ENCODE measurements at places on chromosomes 6 and 20.

DNA sequence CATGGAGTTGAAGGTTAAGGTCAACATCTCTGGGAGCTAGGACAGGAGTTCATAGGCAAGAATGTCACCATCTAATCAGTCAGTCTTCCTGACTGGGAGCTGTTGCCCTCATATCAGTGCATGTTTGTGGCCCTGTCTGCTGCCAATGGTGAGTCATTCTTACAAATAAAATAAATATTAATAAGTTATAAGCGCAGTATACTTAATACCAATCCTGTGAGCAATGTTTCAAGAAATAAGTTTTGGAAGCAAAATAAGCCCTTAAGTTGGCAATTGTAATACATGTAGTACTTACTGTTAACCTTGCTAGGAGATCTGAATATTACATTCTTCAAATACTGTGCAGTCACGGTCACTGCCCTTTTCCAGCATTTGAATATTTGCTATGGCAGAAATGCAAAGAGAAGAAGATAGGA lies 20.2 kb upstream of the MDGA1 start:
- DNase-seq = no peak

- DNase-seq = no peak
Measured at GRCh38 chr6:38599261-38599660, 40.5 kb downstream of the BTBD9 start.

- no peak for DNase-seq
Measured at GRCh38 chr6:54935739-54936138, 89.2 kb downstream of the FAM83B start.

DNA sequence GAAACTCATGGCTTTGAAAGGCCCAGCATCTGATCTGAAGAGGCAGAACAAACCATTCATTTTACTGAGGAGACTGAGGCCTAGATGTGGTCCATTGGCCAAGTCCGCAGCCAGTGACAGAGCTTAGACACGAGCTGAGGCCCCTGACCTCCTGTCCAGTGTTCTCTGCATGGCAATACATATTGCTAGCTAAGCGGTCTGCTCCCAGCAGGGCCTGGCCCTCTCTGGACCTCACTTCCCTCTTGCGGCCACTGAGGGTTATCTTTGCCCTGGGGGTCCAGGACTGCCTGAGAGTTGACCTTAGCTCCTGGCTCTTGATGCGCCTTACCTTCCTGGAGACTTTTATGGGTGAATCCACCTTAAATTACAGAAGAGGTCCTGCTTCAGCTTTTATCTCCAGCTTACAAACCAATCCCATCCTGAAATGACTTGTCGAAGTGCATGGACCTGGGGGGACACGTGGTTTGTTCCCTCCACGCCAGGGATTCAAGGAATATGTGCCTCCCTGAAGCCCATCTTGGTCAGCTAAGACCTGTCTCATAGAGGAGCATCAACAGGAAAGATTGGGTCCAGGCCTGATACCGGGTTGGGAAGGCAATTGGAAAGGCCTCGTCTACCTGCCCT lies 75.6 kb downstream of the CNBD2 start:
- DNase-seq = no peak

GRCh38 chr20:36873498-36874189 lies 2.3 kb upstream of the TLDC2 start:
- DNase-seq = no peak

DNA sequence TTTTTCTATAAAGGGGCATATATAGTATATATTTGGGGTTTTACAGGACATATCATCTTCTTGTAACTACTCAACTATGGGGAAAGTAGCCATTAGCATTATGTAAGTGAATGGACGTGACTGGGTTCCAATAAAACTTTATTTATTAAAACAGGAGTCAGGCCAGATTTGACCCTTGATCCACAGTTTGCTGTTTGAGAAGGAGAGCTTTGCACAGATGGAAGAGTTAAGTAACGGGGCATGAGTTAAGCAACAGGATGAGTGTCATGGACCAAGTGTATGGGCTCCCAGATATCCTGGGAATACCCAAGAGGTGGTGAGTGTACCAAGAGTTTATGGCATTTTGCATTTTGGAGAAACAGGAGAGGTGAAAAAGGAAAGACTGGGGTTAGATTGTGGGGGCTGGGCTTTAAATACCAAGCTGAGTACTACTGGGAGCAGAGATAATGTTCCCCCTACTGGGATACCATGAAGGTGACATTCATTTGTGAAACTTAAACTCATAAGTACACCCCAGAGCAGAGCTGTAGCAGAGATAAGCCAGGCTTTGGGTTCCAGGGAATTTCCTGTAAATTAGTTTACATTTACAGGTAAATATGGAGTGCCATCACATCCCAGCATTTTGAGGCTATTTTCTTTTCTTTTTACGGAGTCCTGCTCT lies 18.5 kb upstream of the SCUBE3 start:
- DNase-seq = no peak

- no peak for DNase-seq
Measured at GRCh38 chr6:9192405-9192909, 757.1 kb upstream of the SLC35B3 start.

DNA sequence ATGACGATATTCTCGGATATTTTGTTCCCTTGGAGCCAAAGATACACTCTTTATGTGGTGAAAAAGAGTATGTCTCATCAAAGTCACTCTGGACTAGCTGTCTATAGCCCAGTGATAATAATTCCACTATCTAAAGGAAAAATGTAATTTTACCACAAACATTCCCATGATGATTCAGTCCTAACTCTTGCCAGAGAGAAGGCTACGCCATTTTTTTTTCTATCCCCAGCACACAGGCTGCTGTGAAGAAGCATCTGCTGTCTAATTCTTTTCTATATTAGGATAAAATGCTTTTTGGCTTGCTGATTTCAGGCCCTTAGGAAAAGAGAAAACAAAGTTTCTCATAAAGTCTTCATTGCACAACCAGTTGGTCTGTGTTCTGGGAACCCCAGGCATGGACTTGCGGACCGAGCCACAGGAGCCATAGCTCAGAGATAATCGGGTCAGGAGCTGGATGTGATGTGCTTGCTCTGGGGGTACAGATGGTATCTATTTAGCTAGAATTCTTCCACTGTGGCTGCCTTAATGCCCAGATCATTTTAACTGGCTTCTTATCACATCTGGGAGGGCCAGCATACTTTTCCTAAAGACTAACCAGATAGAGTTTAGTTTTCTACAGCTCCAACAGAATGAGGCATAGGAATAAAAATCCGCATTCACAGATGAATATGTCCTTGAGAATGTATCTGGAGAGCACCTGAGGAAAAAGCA lies 683.7 kb upstream of the ID4 start:
- peak; percentile 4 for DNase-seq

GRCh38 chr6:104885518-104886043 lies 25.9 kb upstream of the HACE1 start:
- DNase-seq = no peak

- peak; percentile 54 for DNase-seq
Measured at GRCh38 chr6:71034563-71035345, 77.9 kb upstream of the B3GAT2 start.

- no peak for DNase-seq
Measured at GRCh38 chr6:98593676-98594075, 240.7 kb upstream of the POU3F2 start.

DNA sequence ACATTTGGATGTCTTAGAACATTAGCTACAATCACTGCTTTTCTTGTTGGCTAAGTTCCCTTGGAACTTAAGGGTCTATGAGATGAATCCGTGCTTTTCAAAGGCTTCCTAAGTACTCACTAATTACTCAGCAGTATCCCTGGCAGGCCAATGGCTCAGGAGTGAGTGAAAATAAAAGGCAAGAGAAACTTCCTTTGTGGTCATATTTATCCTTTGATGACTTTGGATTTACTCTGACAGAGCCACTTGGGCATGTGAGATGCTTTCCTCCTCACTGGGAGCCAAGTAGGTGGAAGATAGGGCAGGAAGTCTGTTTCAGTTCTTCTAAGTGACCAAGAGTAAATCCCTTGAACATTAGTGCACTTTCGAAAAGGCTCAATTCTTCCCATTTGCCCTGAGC lies 224.3 kb upstream of the FOXA2 start:
- no peak for DNase-seq

DNA sequence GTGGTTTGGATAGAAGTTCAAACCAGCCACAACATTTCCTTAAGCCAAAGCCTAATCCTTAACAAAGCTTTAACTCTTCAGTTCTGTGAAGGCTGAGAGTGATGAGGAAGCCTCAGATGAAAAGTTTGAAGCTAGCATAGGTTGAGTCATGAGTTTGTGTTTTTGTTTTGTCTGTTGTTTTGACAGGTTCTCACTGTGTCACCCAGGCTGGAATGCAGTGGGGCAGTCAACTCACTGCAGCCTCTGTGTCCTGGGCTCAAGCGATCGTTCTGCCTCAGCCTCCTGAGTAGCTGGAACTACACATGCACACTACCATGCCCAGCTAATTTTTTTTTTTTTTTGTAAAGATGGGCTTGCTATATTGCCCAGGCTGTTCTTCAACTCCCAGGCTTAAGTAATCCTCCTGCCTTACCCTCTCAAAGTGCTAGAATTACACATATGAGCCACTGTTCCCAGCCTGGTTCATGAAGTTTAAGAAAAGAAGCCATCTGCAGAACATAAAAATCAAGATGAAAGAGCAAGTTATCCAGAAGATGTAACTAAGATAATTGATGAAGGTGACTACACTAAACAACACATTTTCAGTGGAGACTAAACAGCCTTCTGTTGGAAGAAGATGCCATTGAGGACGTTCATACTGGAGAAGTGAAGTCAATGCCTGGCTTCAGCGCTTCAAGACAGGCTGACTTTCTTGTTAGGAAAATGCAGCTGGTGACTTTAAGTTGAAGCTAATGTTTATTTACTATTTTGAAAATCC lies 96.2 kb downstream of the SMAP1 start:
- no peak for DNase-seq

GRCh38 chr6:111771629-111772028 lies 101.6 kb downstream of the FYN start:
- DNase-seq = no peak

GRCh38 chr6:43506667-43507471 lies 3.3 kb downstream of the LRRC73 start:
- DNase-seq = peak; percentile 97

DNA sequence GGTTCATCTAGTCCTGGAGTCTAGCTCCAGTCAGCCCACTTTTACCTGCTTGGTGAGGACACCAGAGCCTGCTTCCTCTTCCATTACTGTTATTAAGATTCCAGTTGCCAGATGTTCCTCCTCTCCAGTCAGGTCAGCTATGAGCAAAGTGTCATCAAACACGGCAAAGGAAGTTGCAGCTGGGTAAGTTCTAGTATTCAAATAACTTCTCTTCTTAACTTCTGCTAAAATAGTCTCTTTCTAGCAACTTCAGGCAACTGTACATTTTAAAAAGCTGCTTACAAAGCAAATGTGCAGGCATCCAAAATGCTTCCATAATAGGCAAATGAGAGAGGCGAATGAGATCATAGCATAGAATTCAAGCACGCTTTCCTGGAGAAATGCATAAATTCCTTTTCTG lies 18.4 kb upstream of the MRPS18A start:
- DNase-seq = no peak

DNA sequence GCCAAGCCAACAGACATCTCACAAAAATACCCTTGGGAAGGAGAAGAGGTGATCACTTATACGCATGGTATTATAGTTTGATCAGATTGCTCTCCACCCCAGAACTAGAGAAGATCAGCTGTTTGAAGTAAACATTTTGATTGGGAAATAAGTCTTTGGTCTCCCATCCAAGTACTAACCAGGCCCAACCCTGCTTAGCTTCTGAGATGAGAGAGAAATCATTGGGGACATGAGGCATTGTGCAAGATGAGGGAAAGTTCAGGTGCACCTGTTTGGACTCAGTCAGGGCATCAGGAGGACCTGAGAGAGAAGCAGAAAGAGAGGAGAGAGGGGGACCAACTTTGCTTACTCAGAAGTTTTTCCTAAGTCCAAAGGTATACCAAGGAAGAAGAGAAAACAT lies 11.4 kb downstream of the RIPK1 start:
- no peak for DNase-seq

DNA sequence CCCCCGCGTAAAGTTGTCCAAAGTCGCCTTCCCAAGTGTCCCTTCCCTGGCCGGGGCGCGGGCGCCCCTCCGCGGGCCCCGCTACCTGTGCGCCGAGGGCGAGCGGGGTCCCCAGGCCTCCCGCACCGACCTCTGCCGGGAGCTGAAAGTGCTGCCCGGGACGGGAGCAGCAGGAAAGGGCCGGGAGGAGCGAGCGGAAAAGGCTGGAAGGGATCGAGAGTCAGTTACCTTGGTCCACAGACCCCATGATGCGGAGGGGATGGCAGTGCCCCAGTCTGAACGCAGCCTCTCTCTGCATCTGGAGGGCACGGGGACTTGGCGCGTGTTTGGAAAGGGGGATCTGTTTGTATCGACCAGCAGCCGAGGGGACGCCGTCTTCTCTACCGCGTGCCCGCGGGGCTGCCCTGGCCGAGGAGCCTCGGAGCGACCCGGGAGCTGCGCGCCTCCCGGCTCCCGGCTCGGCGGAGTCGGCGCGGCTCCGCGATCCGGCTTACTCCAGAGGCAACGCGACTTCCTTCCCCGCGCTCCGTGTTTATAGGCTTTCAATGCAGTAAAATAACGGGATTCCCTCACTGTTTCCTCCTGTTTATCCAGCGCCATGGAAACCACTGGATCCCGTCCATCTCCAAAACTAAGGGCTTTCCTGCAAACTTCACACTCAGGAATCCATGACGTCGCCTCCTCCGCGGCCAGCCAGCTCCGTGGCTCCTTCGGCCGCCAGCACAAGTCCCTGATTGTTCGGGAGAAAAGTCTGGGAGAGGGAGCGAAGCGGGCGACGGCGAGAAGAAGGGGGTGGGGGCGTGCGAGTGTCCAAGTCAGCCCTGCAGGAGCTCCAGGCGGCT lies 20.0 kb upstream of the NFATC2 start:
- DNase-seq = peak; percentile 95

DNA sequence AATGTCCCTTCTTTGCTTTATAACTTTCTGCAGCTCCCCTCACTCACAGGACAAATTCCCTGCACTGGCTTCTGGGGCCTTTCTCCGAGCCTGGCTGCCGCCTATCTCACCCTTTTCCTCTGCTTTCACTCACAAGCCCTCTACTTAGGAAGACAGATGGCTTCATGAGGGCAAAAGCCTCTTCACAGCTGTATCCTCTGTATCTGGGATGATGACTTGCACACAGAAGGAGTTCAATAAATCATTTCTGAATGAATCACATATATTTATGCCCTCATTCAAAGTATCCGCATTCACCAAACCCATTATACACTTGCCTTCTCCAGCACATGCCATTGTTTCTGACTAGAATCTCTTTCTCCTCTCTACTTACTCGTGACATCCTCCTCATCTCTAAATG lies 159.0 kb upstream of the RIPOR2 start:
- DNase-seq = no peak

GRCh38 chr6:42137194-42137753 lies 5.1 kb downstream of the C6orf132 start:
- no peak for DNase-seq

GRCh38 chr20:49980140-49981008 lies 2.4 kb upstream of the SNAI1 start:
- DNase-seq = no peak

- DNase-seq = no peak
Measured at GRCh38 chr6:30913721-30914075, 340 bp upstream of the VARS2 start.

Data from eye (tissue), 1 donor.